Activated naive CD8-positive, alpha-beta T cell treated with anti-CD3 and anti-CD28 coated beads, Interleukin-2, amount 50 U/mL, for 24 hours (primary cell): ENCODE measurements at places on chromosomes 6 and 20.
A peak's percentile ranks its signal among the peaks of the same experiment; 100 is the strongest.

- DNase-seq = no peak
These were observed 33.1 kb upstream of the HINT3 start for GRCh38 chr6:125923366-125923877.

- DNase-seq = no peak
These were observed 24.8 kb downstream of the BACH2 start for GRCh38 chr6:90271831-90272230.

DNA sequence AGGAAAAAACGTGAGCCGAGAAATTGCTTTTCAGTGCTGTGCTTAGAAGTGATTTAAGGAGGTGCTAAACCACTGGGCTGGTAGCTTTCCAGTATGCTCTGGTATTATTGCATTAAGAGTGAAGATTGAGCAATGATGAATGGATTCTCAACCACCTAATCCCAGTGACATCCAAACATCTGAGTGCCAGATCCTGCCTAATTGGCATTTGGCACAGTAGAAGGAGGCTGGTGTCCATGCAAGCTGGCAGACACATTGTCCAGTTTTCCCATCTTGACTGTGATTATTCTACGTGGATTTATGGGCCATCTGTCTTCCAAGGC, 398.0 kb upstream of the PLCB4 start:
- DNase-seq = no peak

GRCh38 chr6:32794510-32794909, 22.3 kb downstream of the HLA-DOB start:
- DNase-seq = no peak

GRCh38 chr20:32359633-32360332, 1.7 kb downstream of the ASXL1 start:
- DNase-seq = no peak

DNA sequence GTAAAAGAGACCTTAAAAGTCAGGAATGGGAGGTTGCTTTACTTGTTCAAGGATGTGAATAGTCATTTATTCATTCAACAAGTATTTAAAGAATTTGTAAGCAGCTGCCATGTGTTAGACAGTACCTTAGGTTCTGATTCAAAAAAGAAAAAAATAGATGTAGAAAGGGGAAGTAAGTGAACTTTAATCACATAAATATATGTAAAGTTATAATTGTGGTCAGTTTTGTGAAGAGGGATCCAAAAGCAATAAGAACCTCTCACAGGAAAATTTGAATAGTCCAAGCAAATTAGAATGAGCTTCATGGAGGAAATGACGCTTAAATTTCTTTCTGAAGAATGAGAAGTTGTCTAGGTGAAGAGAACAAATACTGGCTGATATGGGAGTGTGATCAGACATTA, 596.1 kb upstream of the CITED2 start:
- no peak for DNase-seq

- DNase-seq = no peak
These were observed 146.0 kb downstream of the CEBPB start for GRCh38 chr20:50336661-50337060.

- no peak for DNase-seq
These were observed 8.6 kb downstream of the SRC start for GRCh38 chr20:37354210-37355195.

DNA sequence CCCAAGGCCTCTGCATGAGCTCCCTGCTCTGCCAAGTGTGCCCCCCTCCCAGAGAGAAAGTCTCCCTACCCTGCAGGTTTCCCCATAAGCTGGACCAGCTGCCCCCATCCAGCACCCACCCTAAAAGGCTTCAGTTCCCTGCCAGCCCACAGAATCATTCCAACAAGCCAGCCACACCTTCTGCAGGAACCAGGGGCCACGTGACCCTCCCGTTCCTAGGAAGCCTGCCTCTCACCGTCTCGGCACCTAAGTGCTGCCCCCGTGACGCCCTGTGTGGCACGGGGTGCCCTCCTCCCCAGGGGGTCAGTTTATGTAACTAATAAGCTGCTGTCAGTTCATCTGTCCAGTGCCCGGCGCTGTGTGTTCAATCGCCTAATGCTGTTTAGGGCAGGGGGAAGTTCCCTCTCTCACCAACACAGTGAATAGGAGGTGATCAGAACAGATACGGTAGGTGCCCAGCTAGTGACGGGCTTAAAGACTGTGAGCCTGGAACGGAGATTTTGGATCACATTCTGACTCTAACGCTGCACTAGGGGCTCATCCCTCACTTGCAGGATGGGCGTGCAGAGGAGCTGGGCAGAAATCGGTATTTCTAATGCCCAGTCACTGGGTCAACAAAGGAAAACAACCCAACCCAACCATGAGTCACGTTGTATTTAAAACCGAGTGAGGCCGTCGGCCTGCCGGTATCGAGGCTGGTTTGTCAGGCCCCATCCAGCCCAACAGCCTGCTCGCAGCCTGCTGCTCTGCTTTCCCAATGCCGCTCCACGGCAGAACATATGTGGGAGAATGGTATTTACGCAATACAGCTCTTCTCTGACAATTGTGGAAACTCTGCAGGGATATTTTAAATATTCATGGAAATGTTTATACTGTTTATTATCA, 56.0 kb downstream of the RAMACL start:
- DNase-seq = no peak

GRCh38 chr6:163310096-163310972, 104.2 kb upstream of the QKI start:
- DNase-seq = no peak

GRCh38 chr20:6700563-6701329, 66.7 kb upstream of the BMP2 start:
- DNase-seq = no peak

- DNase-seq = no peak
These were observed 96.6 kb upstream of the PLEKHG1 start for GRCh38 chr6:150503041-150503440.

DNA sequence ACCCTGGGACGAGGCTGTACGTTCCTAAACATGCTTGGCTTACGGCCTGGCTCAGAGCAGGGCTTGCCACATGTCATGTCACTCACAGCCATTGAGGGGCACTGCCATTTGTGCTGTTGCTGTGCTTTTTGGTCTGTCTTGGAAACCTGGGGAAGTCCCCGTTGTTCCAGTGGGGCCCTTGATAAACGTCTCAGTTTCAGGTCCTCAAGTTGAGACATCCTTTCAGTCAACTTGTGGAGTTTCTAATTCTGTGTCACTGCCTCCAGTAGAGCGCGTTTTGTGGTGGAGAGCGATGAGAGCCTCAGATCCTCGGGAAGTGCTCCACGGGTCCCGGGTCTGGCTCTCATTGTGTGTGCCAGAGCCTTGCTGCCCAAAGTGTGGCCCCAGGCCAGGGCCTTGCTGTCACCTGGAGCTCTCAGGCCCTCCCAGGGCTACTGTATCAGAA, 43.0 kb upstream of the CCR6 start:
- peak; percentile 68 for DNase-seq

GRCh38 chr6:31676322-31676903, 4.5 kb downstream of the LY6G5C start:
- no peak for DNase-seq

GRCh38 chr6:72617721-72618120, 4.1 kb upstream of the KCNQ5 start:
- no peak for DNase-seq

DNA sequence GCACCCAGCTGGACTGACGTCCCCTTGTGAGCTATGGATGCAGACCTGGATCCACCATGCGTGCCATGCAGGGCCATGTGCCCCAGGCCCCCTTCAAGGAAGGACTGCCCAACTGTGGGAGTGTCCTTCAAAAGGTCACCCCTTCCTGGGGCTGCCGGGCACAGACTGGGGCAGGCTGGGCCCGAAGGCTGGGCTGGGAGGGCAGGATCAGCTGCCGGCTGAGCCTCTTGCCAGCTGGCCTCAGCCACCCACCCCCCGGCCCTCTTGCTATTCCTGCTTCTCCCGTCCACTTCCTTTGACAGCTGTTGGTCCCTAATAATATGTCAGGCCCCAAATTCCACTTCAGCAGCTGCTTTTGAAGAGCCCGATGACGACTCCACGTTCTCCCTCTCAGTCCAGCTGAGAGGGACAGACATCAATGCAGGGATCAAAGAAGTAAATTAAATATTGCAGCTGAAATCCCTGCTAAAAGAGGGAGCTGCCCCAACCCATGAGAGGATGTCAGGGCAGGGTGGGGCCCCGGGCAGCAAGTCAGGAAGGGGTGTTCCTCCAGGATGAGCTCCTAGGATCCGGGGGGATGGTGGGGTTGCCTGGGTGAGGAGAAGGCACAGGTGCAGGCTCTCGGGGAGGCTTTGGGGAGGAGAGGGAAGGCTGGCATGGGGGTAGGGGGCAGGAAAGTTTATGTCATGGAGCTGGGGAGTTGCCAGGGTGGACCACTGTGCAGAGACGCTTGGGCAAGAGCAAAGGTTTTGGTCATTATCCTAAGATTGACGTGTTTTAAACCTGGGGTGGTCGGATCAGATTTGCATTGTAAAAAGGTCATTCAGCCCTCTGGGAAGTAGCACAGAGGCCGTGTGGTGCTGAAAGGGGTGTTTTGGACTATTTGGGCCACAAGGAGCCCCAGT, 185.0 kb downstream of the ANKRD60 start:
- DNase-seq = no peak

DNA sequence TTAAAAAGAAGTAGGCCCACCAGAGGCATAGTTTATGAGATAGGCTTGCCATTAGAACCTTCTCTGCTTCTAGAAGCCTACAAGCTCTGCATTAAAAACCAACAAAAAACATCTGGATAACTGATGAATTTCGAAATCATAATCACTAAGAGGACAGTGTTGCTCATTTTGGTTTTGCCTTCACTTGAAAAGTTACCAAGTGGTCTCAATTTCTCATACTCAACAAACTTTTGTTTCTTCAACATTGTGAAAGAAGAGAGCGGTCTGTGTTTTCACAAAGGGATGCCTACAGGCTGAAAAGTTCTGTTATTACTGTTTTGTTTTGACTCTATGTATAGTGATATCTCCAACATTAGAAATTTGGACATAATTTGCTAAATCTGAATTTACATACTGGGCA, 98.9 kb downstream of the PDSS2 start:
- no peak for DNase-seq

GRCh38 chr6:209432-210103, 82.7 kb upstream of the DUSP22 start:
- no peak for DNase-seq

- DNase-seq = no peak
These were observed 15.4 kb downstream of the IGF2R start for GRCh38 chr6:159984268-159984786.

- DNase-seq = no peak
These were observed 261.4 kb downstream of the KHDC1L start for GRCh38 chr6:72963946-72964345.

DNA sequence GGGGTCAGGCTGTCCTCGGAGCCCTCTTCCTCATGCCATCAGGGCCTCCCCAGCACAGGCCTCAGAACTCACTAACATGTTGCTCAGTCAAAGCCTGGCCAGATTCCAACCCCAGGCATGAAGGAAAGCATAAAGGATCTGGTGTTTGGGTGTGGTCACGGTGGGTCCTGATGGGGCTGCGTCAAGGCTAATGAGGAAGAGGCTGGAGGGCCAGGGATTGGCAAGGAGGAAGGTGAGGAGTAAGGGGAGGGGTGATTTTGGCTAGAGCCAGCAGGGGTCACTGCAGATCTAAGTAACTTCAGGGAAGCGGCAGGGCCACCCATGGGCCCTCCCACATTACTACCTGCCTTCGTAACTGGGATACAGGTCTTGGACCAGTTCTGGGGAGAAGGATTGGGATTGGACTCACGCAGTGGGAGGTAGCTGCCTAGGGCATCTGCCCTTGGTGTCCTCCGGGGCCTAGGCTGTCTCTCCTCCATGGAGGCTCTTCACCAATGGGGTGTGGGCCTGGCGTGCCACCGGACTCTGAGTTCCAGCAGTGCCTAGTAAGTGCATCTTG, 36.2 kb upstream of the MRPS18A start:
- DNase-seq = peak; percentile 81

DNA sequence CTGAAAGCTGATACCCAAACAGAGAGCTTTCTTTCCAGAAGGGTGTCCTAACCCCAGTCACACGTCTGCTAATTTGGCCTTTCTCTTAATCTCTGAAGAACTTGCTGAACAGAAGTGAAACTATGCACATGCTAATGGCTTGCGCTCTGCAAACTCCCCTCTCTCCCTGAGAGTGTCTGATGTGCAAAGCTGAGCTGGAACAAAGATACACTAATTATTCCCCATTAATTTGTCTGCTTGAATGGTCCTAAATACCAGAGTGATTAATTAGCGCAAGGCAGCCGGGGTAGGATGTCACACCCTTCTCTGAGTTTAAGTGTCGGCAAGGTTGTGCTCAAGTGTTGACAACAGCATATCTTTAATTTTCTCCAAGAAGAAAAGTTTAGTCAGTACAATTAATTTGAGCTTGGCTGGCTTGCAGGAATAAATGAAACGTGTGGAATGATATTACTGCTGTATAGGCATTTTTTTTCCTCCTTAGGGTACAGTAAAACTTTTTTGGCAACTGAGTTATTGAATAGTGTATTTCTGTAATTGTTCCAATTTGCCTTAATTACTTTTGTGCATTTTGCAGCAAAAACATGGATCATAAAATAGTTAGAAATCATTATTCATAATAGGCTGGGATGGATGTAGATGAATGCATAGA, 715.9 kb upstream of the POU3F2 start:
- DNase-seq = no peak

DNA sequence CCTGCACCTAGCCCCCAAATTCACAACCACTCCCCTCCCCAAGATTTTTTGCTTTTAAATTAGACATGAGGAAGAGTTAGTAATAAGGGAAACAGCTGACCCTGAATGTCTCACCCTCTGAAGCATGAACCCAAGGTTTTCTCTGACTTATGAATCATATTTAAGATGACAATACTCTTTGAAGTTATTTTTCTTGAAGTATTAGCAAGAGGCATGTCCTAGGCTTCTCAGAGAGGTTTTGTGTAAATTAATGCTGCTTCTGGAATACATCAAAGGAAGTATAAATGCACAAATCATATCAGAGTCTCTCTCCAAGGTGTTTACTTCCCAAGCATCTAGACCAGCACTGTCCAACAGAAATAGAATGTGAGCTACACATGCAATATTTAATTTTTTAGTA, 408.1 kb upstream of the MARCKS start:
- DNase-seq = no peak

DNA sequence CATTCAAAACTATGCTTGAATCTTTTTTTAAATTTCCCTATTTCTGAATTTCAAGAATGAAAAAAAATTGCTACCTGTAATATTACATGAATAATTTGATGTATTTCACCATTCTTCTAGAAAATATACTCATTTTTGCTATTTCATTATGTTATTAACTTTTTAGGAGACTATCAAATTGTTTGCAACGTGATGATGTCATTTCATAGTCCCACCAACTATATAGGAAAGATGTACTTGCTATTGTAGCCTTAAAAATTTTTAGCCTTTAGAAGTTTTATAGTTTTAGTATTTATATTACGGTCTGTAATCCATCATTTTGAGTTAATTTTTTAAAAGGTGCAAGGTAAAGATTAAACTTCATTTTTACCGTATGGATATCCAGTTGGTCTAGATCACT, 81.4 kb upstream of the AHI1 start:
- no peak for DNase-seq

DNA sequence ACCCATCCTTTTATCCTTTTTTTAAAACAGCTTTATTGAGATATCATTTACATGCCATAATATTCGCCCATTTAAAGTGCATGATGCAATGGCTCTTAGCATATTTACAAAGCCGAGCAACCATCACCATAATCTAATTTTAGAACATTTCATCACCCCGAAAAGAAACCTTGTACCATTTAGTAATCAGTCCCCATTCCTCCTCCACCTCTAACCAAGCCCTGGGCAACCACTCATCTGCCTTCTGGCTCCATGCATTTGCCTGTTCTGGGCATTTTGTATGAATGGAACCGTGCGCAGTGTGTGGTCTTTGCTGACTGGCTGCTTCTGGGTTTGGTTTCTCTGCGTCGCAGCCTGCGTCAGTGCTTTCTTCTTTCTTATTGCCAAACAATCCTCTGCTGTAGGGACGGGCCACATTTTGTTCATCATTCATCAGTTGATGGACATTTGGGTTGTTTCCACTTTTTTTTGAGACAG, 10.2 kb upstream of the EEF1A2 start:
- no peak for DNase-seq
